Right ventricle myocardium inferior (tissue), 1 donor: ENCODE measurements at places on chromosomes 16 and 17. TPM values are rescaled to one million over a fixed set of nuclear protein-coding genes. Genes with fewer than 3 reads are reported as not detected.

- peak; percentile 98 for DNase-seq
Measured at GRCh38 chr16:70438969-70439862, at the start of gene ST3GAL2. ST3GAL2 (minus strand) TSS chr16:70439100; CDS start chr16:70398530, 40,570 bp downstream.

DNA sequence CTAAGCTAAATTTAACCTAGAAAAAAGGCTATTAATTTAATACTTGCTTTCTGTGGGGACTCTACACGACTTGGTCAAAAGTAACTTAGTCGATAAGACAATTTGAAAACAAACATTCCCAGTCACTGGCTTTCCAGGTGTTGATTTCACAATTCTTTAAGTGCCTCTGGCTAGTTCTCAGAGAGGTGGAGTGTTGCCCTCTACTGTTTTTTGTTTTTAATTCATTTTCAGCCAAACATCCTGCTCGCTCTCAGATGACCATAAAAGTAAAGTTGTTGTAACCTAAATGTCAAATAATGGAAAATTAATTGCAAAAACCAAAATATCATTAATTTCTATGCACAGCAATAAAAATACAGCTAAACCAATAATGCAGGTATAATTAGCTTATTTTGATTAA is 107.1 kb downstream of the MYO1D start:
- DNase-seq, result no peak

- DNase-seq, result no peak
Measured at GRCh38 chr17:13572581-13572980, 29.1 kb downstream of the HS3ST3A1 start.

The LPO gene
- not detected for total RNA-seq

DNA sequence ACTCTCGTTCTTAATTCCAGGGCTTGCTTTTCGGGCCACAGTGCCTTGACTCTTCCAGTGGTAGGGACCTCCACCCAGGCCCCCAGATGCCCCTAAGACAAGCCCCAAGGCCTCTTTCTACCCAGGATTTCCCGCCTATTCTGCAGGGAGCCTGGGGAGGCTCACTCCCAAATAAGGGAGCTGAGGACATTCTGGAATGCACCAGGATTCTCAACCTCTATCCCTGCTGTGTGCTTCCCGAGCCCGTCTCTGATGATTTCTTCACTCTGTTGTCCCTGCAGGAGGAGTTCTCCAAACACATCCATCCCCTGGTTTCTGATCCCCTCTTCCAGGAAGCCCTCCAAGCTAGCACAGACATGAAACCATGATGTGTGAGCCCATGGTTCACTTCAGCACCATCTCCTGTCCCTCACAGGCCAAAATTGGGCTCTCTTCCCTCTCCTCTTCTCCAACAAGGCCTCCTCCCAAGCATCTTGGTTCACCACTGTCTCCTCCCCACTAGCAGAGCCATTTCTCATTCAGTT is 255.9 kb downstream of the KATNIP start:
- no peak for DNase-seq

GRCh38 chr17:8825802-8826201 is 26.6 kb upstream of the MFSD6L start:
- no peak for DNase-seq

- DNase-seq, result no peak
Measured at GRCh38 chr16:66468321-66468965, 41.3 kb downstream of the BEAN1 start.

GRCh38 chr17:17876959-17877528 is 40.3 kb upstream of the SREBF1 start:
- DNase-seq, result no peak

DNA sequence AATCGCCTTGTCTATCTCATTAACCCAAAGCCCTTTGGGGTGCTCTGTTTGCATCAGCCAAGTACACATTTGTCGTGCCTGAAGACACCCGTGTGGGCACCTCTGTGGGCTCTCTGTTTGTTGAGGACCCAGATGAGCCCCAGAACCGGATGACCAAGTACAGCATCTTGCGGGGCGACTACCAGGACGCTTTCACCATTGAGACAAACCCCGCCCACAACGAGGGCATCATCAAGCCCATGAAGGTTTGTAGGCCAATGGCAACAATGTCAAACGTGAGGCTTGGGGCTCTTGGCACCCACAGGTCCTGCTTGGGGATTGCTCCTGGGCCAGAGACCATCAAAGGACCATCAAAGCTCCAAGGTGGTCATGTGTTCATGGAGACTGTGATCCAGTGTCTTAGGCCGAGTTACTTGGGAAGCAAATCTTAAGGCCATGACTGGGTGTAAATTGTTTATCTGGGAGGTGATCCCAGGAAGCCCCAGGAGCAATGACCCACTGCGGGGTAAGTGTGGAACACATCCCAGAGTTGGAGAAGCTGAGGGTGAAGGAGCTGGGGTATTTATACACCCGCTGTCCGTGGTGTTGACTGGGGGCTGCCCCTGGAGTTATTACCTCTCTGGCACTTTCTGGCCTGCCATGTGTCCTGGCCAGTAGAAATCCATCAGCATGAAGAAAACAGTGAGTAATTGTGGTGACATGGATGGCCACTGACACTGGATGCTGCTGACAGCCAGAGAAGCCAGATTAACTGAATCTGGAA is 24.0 kb downstream of the CDH5 start:
- DNase-seq, result no peak

DNA sequence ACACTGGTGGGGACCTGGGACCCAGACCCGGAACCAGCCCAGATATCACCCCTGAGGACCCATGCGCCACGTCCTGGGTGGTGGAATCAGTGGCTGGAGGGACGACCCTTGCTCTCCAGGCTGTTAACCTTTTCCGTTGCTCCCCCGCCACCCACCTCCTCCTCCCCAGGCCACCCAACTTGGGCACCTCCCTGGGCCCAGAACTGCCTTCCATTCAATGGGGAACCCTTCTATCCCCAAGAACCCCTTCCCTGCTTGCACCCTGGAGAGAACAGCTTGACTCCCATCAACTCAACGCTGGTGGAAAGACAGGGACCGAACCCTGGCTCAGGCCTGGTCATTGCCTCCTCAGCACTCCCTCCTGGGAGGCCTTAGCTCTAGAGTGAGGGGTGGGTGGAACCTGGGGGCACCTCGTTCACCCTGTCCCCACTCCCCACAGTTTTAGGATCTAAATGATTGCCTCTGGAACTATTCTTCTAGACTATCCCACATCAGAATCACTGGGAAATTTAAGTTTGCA is 5.7 kb upstream of the IL32 start:
- DNase-seq, result no peak

- peak; percentile 88 for DNase-seq
Measured at GRCh38 chr16:87278191-87279093, 38.8 kb downstream of the C16orf95 start.

DNA sequence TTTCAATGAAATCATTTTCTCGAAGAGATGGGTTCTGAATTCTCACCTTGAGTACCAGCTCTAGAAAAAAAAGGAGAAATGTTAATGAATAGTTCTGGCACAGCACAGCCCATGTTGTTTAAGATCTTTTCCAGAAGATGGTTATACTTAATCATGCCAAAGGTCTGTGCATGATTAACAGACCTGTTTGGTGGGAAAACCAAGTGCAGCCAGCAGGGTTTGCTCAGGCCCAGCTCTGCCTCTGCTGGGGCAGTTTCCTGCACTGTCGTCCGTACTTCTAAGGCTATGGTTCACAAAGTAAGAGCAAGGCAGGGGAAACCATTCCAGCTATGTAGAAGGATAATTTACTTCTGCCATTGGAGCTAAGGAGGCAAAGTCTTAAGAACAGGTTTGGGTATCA is 10.7 kb downstream of the ANKRD40 start:
- peak; percentile 28 for DNase-seq

GRCh38 chr16:78421181-78421708 is 321.8 kb downstream of the WWOX start:
- no peak for DNase-seq
